ENCODE measurements at places on chromosomes 2 and 18.

DNA sequence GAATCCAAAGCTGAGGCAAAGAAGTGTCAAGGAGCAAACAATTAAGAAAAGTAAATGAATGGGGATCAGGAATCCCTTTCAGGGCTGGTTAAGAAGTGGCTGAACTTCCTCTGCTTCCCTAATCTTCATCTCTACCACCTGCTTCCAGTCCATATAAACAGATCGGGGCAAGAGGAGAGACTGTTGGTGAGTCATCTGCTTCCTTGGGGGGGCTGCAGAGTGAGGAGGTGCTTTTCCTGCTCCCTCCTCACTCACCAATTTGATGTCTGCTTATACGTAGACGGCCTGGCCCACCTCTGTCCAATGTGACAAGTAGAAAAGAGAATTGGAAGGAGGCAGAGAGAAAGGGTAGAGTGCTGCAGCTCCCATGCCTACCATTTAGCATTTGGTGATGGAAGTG, 68.4 kb downstream of the NAB1 start:
- DNase-seq: no peak

- no peak for DNase-seq
Measured at GRCh38 chr2:11397513-11397912, 53.1 kb upstream of the ROCK2 start.

DNA sequence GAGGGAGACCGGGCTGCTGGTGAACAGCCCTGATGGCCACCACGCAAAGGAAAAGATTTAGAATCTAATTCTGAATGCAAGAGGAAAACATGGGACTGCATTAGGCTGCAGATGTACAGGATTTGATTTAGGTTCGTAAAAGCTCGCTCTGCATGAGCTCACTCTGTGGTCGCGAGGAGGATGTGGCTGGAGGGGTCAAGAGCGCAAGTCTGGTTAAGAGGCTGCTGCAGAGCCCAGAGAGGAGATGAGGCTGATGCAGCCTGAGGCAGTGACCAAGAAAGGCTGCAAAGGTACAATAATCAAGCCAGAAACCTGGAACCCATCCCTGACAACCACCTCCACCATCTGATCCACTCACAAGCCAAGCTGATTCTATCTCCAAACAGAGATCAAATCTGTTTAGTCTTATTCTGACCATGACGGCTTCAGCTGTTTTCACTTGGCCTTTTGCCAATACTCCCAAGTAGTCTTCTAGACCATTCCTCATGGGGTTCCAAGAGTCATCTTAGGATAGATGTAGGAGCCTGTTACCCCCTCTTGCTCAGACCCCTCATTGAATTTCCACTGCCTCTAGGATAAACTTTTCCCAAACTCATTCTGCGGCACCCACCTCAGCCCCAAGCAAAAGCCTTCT, 58.9 kb upstream of the ARL4C start:
- no peak for DNase-seq

- no peak for DNase-seq
Measured at GRCh38 chr2:159073256-159073655, 104.8 kb downstream of the TANC1 start.

- DNase-seq: no peak
Measured at GRCh38 chr2:221675201-221675908, 103.3 kb upstream of the EPHA4 start.

- no peak for DNase-seq
Measured at GRCh38 chr2:62321380-62322289, 125.7 kb downstream of the B3GNT2 start.

GRCh38 chr2:164896634-164897355, 55.2 kb upstream of the COBLL1 start:
- no peak for DNase-seq

DNA sequence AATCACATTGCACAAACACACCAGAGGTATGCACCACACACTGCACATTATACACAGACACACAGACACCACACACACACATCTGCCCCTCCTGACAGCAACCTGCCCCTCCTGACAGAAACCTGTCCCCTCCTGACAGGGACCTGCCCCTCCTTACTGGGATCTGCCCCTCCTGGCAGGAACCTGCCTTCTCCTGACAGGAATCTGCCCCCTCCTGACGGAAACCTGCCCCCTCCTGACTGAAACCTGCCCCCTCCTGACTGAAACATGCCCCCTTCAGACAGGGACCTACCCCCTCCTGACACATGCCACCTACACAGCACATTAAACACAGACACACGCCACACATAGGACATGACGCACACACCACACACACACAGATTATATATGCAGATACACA, 88.9 kb downstream of the PXDN start:
- DNase-seq: no peak

- DNase-seq: no peak
Measured at GRCh38 chr2:149719695-149720094, 132.1 kb upstream of the MMADHC start.
